ENCODE measurements at places on chromosomes 11 and 22.

DNA sequence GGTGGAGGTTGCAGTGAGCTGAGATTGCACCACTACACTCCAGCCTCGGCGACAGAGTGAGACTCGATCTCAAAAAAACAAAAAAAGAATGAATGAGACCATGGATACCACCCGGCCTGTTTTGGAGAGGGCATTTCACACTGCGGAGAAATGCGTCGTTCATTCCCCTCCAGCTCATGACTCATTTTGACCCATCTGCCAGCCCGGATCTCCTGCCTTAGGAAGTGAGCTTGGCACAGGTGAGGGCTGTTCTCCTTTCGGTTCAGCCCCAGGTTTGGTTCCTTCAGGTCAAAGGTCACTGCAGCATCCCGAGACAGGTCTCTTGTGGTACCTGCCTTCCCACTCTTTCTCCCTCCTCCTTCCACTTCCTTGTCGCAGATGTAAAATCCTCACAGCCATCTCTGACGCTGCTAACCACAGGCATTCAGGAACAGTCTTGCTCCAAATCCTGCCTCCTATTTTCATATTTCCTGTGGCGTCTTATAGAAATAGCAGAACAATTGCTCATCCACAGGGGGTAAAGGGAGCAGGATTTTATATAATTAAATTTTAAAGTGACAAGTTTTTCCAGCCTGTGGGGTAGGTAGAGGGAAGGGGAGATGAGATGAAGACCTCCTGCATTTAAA is 517.9 kb downstream of the NTM start:
- peak; percentile 72 for DNase-seq

DNA sequence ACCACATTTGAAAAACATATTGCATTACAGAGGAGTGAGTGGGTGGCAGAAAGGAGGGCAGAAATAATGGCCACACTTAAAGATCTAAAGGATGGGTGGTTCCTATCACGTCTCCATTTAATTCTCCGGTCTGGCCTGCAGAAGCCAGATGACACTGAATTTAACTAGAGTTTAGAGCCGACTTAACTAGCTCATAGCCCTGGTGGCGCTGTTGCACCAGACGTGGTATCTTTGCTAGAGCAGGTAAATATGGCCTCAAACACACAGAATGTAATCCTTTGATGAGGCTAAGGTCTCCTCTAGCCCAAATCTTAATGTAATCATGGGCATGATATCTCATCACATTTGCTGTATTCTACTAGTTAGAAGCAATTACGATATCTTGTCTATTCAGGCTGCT is 51.5 kb upstream of the GAL start:
- DNase-seq = peak; percentile 31

GRCh38 chr11:19332476-19332875 is 91.7 kb upstream of the E2F8 start:
- no peak for DNase-seq

DNA sequence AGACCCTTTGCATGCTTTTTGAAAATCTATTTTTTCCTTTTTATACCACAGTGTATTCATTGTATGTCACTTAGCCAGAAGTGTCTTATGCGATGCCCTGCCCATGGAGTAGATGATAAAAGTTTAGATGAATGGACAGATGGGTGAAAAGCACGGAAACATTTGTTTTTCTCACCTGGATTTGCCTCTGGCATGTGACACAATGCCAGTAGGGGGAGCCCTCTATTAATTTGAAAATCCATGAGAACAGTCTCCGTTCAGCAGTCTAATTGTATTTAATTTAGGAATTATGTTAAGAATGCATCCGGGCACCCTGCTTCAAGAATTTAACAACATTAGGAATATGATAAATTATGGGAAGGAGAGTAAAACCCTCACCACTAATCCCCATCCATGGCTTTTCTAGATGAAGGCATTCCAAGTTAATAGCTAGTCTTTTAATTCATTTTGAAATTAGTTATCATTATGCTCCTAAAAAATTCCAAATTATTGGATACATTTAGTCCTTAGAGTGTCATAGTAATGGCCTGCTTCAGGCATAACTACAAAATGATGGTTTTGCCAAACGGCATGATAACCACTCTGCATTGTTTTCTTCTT is 55.3 kb upstream of the ALKBH3 start:
- no peak for DNase-seq

DNA sequence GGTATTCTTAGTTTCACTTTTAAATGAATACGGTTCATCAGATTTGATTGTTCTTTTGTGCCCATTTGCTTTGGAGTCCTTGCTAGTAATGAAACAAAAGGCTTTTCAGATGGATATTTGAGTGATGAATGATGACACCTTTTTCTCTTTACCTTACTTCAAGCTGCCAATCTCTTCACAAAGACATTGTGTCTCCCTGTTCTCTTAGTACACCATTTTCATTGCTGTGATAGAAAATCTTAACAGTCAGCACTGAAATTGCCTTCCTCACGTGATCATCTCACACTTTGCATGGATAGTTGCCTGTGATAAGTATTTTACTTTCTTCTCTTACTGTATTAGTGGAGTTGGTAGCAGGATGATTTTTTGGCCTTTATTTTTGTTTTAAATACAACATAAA is 396.6 kb downstream of the NELL1 start:
- DNase-seq = no peak

DNA sequence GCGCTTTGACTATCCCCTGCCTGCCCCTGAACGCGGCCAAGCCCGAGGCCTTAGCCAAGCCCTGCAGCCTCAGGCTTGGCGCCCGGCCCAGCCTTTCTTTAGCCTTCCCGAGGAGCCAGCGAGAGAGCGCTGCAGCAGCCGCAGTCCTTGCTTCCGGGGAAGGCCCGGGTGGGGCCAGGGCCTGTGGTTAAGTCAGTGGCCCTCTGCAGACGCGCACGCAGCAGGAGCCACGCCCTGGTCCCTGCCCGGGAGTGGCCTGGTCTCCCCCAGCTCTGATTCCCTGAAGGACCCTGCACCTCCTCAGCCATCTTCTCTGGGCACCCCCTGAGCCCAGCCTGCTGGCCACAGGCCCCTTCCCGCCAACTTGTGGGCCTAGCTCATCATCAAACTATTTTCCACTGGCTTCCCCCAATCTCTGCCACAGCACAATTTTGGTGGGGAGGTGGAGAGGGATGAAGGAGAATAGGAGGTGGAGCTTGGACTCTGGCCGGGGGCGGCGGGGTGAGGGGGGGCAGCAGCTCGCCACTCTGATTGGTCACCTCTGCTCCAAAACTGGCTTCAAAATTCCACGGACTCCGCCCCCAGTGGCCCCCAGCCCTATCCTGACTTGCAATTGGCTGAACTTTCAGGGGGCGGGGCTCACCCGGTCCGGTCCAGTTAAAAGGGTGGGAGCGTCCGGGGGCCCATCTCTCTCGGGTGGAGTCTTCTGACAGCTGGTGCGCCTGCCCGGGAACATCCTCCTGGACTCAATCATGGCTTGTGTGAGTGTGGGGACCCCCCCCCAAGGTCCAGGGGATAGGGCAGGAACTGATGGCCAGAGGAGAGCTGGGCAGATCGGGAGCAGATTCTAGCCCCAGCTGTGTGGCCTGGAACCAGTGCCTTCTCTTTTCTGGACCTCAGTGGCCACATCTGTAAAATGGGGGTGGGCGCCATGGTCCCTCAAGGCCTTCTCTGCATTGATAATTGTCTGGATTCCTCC is at the start of gene LGALS1:
TSS of gene LGALS1 (plus strand) at position 686 of the 979 bp plus-strand sequence. CDS start at position 753, 67 bp downstream.
- peak; percentile 92 for DNase-seq

DNA sequence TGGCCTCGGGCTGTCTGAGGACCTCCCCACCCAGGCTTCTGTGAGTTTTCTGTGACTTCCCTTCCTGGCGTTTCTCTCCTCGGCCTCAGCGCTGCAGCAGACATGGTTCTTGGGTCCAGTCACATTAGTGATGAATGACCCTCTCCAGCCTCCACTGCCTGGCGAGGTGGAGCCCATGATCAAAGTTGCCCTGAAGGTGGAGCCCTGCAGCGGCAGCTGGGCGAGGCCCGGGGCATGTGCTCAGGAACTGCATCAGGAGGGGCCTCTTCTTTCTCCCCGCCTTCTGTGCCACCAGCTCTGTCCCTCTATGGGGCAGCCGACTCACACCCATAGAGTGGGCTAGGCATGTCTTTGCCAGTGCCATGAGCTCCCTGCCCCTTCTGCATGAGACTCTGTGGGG is 1079.7 kb downstream of the TBC1D22A start:
- no peak for DNase-seq

GRCh38 chr11:116955548-116955947 is 118.1 kb upstream of the APOA1 start:
- no peak for DNase-seq

GRCh38 chr11:92154611-92155010 is 70.0 kb upstream of the FAT3 start:
- DNase-seq = no peak

DNA sequence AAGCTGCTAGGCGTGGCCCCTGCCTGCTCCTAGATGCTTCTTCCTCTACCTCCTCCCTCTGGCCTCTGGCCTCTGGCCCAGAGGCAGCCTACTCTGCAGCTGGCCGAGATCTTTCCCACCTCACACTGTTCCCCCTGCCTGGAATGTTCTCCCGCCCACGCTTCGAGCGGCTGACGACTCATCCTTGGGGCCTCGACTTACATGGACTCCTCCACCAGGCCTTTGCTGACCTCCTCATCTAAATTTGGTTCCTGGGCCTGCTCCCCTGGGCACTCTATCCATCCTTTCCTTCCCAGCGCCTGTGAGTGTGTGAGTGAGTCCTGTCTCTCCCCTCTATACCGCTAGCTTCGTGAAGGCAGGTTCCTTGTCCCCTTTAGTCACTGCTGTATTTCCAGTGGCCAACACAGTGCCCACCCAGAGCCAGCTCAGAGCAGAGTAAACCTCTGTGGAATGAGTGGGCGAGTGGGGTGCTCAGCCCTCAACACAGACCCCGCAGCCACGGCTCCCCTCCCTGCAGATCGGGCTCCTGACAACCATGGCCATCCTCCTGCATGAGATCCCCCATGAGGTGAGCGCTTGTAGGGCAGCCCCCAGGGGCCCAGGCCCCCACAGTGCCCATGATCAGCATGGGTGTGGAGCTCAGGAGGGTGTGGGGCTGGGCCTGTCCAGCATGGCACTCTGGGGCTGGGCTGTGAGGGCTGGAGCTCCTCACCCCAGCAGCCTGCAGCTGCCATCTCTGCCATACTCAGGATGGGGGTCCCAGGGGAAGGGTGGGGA is 5.7 kb downstream of the SLC39A13 start:
- peak; percentile 82 for DNase-seq

DNA sequence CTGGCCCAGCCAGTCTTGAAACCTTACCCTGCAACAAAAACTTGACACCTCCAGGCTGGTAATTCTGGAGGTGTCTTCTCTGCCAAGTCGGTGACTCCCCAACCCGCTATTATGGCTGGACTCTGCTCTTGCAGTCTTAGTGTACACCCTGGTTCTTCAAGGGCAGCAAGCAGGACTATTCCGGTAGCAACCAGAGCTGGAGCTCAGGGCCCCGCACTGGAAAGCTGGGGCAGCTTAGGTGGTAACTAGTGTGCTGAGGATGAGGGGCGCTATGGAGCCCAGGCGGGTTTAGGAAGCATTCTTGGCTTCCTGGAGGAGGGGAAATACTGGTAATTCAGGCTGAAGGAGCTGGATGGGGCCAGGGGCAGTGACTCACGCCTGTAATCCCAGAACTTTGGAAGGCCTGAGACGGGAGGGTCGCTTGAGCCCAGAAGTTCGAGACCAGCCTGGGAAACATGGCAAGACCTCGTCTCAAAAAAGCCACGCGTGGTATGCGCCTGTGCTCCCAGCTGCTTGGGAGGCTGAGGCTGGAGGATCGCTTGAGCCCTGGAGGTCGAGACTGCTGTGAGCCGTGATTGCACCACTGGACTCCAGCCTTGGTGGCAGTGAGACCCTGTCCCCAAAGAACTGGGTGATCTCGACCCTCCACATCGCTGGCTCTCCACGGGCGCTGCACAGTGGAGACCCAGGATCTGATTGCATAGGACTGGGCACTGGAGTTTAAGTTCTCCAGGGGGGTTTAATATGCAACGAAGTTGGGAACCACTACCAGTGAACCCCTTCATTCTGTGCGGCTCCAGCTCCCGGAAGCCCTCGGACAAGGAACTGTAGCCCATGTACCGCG is 10.6 kb upstream of the AIFM3 start:
- DNase-seq = no peak

- DNase-seq = no peak
These were observed 115.9 kb upstream of the GRK3 start for GRCh38 chr22:25448435-25449051.

- DNase-seq = no peak
These were observed 1.3 kb upstream of the DGKZ start for GRCh38 chr11:46345881-46346484.

DNA sequence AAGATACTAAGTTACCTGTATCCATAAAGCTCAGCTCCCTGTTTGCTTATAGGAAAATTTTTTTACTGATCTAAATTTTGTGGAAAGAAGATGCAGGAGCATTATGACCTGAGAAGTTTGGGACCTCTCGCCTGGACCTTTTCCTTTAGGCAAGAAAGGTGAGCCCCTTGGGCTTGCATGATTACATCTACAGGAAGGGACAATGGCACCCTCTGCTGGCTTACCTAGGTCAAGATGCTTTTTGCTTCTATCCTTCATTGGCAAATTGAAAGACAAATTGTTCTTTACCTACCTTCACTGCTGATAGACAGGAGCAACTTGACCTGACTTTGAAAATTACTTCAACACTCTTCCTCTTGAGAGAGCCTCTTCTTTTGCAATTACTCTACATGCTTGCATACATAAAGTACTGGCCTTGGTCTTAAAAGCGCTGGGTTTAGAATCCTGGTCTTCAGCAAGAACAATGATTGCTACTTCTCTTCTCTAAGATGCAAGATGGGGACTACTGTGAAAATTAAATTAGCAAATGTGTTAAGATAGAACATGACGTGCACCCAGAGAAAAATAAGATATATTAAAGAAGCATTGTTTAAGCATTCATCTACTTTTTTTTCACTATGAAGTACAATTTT is 147.2 kb downstream of the TRPC6 start:
- no peak for DNase-seq

GRCh38 chr11:8480858-8481257 is 113.2 kb downstream of the STK33 start:
- DNase-seq = no peak

DNA sequence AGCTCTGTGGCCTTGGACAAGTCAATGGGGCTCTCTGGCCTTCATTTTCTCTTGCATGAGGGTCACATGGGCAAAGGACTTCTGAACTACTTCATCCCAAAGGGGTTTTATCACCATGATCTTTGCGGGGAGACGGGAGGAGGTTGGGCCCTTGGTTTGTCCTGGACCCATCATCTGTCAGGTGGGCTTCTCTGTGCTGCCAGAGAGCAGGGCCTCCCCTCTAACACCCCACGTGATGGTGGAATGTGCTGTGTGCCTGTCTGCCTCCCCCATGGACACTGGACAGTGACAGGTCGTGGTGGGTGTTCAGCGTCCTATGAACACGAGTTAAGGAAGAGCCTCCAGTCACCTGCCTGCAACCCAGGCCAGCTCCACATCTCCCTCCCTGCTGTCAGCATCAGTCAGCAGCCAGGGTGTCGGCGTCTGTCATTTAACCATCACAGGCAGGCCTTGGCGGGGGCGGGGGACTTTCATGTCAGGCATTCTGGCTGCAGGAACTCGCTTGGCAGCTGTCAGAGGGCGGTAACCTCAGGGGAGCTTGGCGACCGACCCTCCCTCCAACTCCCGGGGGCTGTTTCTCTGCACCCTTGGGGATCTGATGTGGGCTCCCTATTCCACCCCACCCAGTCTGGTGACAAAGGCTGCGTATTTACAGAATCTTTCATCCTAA is 2.6 kb upstream of the SUN2 start:
- DNase-seq = no peak

GRCh38 chr22:42915980-42916765 is 59.1 kb upstream of the ARFGAP3 start:
- no peak for DNase-seq

Data from skeletal muscle cell (primary cell).